ENCODE measurements at places on chromosomes 6 and 20.

DNA sequence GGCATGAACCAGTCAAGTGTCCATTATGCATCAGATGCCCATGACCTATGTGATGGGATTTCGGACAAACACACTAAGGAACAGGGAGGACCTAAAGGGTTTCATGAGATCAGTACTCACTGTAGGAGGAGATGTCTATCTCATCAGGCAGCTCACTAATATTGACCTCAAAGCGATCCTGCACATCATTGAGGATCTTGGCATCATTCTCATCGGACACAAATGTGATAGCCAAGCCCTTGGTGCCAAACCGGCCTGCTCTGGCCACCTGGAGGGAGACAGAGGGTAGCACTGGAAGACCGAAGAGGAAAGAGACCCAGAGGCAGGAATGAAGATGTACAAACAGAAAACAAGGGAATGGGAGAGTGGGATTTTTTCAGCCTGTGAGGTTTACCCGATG is 1.9 kb downstream of the MCCD1 start:
- DNase-seq = no peak

- DNase-seq = no peak
Measured at GRCh38 chr20:5920581-5920980, 29.8 kb downstream of the TRMT6 start.

DNA sequence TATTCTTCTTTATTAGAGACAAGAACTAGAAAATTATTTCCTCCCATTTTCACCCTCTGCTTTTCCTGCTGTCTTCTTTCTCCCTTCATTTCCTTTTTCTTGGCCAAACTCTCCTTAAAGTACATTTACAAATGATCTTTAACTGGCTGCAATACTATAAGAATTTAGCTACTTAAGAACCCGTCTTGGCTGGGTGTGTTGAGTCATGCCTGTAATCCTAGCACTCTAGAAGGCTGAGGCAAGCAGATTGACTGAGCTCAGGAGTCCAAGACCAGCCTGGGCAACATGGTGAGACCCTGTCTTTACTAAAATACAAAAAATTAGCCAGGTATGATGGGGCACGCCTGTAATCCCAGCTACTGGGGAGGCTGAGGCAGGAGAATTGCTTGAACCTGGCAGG is 39.3 kb upstream of the SRPK1 start:
- DNase-seq = no peak

- no peak for DNase-seq
Measured at GRCh38 chr6:140370441-140370840, 996.0 kb upstream of the CITED2 start.

GRCh38 chr20:54176610-54177009 is 2.8 kb upstream of the CYP24A1 start:
- DNase-seq = no peak

DNA sequence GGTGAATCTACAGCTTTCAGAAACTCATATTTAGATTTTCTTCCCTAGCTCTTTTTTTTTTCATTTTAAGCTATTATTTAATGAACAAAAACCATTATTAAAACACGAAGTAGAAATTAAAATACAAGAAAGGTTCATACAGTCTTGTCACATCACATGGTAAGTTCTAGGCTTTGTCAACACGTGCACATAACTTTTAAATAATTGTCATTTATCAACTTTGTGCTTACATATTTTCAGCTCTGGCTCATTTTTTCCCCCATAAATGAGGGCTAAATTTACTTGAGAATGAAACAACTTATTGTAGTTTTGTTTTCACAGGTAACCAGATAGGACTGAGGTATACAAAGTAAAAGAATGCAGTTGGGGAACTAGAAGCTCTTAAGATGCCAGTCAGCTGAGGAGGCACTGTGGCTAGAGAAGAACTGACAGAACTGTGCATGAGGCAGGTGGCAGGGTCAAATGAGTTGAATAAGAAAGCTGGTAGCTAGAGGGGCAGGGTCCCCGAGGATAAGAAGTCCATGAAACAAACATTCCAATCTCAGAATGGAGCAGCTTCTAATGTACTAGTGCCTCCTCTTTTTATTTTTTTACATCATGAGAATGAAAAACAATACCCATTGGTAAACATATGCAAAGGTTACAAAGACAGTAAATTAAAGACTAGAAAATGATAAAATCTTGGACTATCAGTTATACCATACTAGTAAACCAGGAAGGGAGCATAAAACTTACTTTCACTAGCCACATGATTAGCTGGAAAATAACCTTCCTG is 141.5 kb downstream of the MYB start:
- no peak for DNase-seq

DNA sequence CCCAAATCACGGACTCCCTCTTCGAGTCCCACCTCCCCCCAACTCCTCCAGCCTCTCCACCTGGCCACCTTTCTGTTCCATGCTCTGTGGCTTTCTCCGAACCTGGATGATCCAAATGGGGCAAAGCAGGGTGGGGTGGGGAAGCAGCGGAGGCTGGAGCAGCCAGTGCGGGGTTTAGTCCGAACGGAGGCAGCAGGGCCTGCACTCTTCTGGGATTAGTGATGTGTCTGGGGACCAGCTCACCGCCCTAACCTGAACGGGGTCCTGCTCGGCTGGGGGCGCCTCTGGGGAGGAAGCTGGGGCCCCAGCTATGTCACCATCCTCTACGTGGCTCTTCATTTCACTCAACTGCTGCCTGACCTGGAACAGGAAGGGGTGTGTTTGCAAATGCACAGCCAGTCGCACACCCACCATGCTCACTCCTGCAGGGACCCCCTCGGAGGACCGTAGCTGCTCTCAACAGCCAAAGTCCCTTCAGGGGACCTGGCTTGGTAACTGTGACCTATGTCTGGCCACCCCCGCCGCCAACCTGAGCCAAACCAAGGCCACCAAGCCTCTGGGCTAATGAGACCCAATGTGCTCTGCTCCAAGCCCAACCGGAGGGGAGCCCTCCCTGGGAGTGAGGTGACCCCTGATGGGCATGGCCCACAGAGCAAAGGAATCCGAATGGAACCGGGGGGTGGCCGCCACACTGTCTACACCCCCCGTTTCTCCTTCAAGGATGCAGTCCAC is 46.8 kb downstream of the DSTN start:
- peak; percentile 36 for DNase-seq

GRCh38 chr6:125432963-125433362 is 131.2 kb upstream of the HDDC2 start:
- no peak for DNase-seq

DNA sequence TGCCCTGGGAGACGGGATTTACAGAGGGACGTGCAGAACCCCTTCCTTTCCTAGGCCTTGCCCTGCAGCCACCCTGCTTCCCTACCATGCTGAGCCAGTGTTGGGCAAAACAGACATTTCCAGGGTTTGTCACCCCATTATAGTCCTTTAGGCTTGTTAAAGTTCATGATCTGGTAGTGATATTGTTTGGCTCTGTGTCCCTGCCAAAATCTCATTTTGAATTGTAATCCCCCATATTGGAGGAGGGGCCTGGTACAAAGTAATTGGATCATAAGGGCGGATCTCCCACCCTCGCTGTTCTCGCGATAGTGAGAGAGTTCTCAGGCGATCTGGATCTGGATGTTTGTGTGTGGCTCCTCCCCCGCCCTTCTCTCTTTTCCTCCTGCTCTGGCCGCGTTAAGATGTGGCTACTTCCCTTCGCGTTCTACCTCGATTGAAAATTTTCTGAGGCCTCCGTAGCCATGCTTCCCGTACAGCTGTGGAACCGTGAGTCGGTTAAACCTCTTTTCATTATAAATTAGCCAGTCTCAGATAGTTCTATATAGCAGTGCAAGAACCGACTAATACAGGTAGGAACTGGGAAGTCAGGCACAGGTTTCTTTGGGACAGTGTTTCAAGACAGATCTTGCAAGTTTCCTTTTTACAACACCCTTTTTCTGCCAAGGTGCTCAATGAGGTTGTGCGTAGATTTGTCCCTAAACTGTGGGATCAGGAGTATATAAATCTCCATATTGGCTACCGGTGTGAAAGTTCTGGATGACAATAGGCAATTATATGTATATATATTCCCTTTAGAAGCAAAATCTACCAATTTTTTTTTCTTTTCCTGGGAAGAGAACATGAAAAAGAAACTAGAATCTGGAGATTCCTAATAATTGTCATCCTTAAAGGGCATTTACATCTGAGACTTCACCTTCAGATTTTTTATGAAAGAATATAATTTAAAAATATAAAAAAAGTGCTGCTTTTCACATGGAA is 152.1 kb downstream of the SAMD5 start:
- no peak for DNase-seq

DNA sequence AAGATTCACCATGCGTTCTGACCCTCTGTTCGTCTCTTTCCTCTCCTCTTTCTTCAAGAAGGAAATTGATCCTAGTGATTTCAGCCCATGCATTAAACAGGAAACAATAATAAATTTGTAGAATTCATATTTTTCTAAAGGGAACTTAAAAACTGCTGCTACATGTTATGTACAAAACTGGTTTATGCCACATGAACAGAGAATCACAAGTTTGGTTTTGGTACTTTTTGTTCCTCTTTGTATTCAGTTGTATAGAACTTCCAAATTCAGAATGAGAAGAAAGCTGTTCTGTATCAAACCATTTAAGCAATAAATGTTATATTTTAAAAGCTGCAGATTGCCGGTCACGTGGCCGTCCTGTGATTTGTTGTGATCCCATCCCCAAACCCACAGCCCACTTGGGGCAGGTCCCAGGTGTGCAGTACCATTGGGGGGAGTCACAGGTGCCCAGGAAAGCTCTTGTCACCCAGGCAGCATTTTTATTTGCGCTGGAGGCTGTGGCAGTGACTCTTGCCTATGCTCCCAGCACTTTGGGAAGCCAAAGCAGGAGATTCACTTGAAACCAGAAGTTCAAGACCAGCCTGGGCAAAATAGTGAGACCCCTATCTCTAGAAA is 61.2 kb downstream of the SSR1 start:
- DNase-seq = no peak

DNA sequence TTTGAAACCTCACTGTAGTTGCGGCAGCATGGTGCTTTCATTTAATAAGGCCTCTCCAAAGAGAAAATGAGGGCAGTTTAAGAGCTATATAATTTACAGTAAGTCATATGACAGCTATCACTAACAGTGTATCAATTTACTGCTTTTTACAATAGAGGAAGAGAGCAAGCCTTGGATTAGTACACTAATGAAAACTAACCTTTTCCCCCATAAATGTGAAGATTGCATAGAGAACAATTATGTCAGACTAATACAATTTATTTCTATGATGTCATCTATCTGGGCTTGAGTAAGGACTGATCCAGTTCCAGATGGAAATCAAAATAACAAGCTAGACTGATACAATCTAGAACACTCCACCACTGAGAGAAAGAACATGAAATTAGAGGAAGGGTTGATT is 78.1 kb upstream of the FAM83B start:
- no peak for DNase-seq

DNA sequence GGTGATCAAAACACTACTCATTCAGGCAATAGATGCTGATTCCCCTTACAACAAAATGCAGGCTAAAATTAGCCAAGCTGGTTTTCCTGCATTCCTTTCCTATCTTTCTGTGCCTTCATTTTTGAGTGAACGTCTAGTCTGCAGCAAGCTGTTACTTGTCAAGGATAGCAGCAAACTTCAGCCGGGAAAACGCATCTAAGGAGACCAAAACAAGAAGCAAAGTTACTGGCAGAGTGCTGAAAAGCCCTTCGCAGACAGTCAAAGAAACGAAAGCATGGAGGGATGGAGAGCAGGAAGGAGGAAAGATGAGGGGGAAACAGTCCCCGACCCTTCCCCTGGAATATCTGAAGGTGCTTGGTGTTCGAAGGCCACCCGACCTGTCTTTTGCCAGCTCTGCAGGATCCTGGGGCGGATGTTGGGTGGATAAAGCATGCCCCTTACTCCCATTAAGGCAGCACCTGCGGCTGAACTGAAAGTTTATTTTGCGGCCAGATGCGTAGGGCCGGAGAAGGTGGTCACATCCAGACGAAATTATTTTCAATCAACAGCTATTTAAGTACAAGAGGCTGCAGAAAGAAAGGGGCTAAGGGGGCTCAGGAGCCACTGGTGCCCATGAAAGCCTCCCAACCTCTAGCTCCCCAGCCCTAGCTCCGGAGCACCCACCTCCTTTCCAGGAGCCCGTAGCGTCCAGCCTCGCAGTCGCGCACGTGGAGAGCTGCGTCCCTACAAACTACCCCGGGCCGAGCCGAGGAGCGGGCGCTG is 538 bp downstream of the FERMT1 start:
- DNase-seq = no peak

GRCh38 chr6:151388997-151389617 is 2.3 kb downstream of the ZBTB2 start:
- DNase-seq = no peak

- DNase-seq = no peak
Measured at GRCh38 chr20:38243709-38244020, 16.9 kb downstream of the KIAA1755 start.

- DNase-seq = peak; percentile 18
Measured at GRCh38 chr6:33415831-33416230, 2.1 kb downstream of the CUTA start.

DNA sequence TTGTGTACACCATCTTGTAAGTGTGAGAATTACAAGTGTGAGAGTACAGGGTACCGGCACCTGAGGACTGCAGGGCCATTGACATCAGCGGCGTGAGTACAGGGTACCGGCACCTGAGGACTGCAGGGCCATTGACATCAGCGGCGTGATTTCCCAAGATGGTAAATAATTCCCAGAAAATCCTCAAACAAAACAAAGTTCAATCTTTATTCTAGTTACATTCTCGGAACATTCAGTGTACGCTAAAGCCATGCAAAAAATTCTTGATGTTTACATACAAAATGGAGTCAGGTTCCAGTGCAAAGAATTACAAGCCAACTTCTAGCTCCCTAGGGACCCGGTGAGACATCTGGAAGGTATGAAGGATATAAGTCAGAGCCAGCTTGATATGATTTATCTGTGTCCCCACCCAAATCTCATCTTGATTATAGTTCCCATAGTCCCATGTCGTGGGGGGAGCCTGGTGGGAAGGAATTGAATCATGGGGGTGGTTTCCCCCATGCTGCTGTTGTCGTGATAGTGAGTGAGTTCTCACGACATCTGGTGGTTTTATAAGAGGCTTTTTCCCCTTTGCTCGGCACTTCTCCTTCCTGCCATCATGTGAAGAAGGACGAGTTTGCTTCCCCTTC is 172.7 kb downstream of the TTLL2 start:
- peak; percentile 17 for DNase-seq

DNA sequence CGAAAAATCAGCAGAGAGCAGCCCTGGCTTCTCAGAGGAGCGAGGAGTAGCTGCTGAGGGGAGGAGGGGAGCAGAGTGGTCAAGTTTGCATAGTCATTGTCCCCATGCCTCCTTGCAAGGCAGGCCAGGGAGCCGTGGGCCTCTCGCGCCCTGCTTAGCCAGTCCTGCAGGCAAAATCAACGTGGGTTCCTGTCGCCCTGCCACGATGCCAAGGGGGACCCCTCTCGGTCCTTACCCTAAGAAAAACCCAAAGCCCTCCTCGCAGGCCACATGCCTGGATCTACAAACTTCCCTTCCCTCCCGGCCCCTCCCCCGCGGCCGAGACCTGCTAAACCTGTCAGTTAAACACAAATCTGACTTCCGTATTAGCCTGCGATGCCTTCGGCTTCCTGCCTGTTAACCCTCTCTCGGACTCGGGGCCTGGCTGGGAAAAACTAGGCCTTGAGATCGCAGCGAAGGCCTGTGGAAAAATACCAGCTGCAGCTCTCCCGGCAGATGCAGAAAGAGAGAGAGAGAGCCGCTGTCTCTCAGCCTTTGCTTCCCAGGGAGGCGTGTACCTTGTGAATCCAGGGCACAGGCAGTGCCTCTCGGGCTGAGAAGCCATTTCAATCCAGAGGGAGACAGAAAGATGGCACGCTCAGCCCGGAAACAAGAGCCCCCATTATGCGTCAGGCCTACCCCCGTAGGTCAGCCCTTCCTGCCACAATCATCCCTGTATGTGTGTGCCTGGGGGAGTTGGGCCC is 968 bp upstream of the ZMYND8 start:
- DNase-seq = peak; percentile 85
